NCI-H1417 (cell line): ENCODE measurements at places on chromosomes 2 and 18.

DNA sequence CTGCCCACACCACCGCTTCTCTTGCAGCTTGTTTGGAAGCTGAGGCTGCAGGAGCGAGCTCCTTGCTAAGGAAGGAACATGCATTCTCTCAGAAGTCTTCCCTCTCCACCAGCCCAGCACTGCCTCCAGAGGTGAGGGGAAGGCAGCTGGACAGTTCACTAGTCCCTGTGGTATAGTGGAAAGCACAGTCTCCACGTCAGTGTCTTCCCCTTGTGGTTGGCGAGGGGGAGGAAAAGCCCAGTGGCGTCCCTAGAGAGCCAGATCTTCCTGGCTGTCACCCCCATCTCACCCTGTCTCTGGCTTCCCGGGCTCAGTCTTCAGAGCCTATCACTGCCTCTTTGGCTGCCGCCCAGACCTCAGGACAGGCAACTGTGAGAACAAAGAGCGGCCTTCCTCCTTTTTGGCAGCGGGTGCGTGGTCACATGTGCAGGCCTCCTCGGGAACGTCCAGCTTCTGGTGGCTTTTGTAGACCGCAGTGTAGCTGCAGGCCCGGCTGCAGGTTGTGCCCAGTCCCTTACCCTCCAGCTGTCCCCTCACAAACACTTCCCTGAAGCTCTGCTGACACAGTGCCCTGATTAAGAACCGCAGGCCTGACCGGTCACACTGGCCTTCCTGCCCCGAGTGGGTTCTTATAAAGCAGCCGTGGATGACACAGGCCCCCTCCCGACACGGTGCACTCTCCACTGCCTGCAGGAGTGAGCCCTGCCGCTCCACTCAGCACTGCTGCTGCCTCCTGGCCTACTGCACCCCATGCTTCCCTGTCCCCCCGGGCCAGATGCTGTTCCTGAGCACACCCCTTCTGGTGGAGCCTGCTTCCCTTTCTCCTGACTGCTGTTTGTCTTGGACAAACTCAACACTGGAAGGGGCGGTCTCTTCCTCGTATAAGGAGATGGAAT, 90.9 kb downstream of the RNF144A start:
- no peak for DNase-seq

- no peak for DNase-seq
These were observed 97.5 kb upstream of the CD302 start for GRCh38 chr2:159895258-159896065.

- DNase-seq, result no peak
These were observed 159.0 kb downstream of the METTL4 start for GRCh38 chr18:2412281-2412680.

GRCh38 chr2:145094370-145094769, 574.5 kb upstream of the ZEB2 start:
- no peak for DNase-seq

GRCh38 chr18:74479486-74480148, 16.5 kb upstream of the CNDP2 start:
- DNase-seq, result no peak

DNA sequence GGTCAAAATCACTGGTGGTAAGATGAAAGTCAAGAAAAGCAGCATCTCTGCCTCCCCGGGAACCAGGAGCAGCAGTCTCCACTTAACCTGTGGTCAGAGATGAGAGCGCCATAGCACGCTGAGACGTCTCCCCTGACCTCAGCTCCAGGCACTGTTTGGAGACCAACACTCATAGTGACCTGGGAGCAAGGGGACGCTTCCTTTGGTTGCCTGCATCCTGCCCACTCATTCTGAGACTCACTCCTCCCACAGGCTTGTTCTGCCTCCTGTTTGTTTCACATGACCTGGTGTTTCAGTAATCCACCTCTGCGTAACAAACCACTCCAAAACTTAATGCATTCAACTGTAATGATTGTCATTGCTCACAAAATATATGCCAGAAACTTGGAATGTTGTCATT, 139.3 kb downstream of the ACOXL start:
- DNase-seq, result no peak

DNA sequence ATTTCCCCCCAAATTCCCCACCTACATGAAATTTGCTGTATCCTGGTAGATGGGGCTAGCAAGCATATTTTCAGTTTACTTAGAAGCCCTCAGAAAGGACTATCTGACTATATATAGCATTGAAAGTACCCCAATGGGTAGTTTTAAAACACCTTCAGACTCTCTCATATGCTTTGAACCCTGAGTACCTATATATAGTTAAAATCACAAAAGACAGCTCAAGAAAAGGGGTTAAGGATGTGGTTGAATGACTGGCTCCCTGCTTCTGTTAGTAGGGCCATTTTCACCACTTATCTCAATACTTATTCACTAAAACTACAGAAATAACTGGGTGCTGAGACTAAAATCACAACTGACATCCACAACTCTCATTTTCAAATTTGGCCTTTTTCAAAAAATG, 18.5 kb downstream of the WDPCP start:
- DNase-seq, result no peak

- no peak for DNase-seq
These were observed 663.1 kb downstream of the ERBB4 start for GRCh38 chr2:211875488-211875887.

GRCh38 chr2:118223992-118224894, 136.0 kb downstream of the INSIG2 start:
- no peak for DNase-seq

GRCh38 chr2:219436491-219436890, 1.8 kb downstream of the SPEG start:
- DNase-seq, result no peak

DNA sequence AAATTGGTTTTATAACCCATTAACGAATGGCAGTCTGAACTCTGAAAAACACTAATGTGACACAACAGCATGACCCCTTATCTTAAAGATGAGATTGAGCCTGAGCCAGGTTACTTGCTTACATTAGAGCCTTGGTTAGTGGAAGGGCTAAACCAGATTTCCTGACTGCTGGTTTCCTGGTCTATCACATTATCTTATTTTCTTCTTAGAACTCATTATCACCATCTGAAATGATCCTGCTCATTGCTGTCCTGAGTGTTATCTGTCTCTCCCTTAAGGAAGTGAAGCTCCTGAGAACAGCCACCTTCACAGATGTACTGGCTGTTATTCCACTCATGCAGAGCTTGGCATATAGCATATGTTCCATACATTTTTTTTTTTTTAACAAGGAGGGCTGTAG, 9.0 kb upstream of the NRP2 start:
- DNase-seq, result no peak

GRCh38 chr18:31241900-31242409, 76.0 kb upstream of the DSG1 start:
- DNase-seq, result no peak

GRCh38 chr18:62827397-62827796, 112.1 kb downstream of the PHLPP1 start:
- peak; percentile 59 for DNase-seq

- peak; percentile 64 for DNase-seq
These were observed 8.6 kb upstream of the RNF152 start for GRCh38 chr18:61901323-61901986.

- DNase-seq, result no peak
These were observed 309.4 kb downstream of the NBAS start for GRCh38 chr2:15251753-15252152.

- no peak for DNase-seq
These were observed 8.4 kb upstream of the HNRNPLL start for GRCh38 chr2:38610851-38611801.

DNA sequence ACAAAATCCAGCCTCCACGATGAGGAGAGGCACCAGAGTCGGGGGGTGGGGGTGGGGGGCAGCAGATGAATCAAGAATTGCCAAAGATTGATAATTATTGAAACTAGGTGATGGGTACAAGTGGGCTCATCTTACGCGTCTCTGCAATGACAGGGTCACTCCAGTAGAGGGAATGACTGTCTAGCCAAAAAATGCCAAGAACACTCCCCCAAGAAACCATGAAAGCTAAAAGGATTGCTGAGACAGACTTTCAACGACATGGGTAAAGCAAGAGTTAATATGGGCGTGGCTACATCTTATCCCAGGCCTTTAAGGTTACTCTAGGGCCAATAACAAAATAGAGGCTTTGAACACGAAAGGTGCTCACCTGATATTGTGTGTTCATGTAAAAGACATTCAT, 86.5 kb downstream of the STK39 start:
- no peak for DNase-seq

- no peak for DNase-seq
These were observed 309.5 kb downstream of the NDUFA10 start for GRCh38 chr2:239715606-239716005.

- no peak for DNase-seq
These were observed 1.8 kb downstream of the ZBTB7C start for GRCh38 chr18:48407358-48407757.

- DNase-seq, result no peak
These were observed 222.5 kb downstream of the PMAIP1 start for GRCh38 chr18:60122339-60122738.

- no peak for DNase-seq
These were observed 13.4 kb upstream of the NMI start for GRCh38 chr2:151302879-151303278.

DNA sequence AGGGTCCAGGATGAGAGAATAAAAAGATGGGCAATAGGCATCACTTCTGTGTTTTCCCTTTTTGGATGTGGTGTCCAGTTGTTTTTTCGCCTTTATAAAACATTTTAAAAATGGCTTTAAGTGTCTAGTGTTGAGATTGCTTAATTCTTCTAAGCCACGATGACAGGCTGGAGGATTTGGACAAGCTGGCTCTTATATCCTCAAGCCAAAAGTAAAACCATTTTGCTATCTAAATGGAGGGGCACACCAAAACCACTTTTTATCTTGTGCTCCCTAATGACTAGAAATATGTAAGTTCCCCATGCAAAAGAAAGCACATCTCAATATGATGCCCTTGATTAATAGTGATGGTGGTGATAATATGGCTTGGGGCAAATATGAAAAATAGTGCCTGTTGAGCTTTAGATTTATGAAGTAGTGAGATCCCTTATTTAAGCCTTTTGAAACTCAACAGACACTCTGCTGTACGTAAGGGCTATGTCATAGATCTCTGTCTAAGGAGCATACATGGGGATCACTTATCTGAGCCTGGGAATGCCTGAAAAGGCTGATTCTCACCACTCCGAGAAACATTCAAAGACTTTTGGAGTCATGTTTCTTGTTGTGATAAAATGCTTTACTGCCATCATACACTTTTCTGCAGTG, 185.5 kb downstream of the KCNS3 start:
- no peak for DNase-seq

DNA sequence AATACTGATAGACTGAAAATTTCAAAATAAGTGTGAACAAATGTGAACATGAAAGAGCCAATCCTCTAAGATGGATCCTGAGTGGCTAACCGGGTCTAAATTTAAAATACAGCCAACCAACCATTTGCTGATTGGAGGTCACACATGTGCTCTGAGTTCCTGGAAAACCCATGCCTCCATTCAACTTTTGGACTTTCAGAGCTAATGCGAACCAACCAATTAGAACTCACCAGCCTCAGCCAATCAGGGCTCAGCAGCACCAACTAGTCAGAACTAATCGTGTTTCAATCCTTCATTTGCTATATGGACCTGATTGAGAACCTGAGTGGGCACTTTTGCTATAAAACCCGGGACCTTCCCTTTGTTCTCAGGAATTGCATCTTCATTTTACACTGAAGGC, 111.5 kb downstream of the MEP1B start:
- no peak for DNase-seq

DNA sequence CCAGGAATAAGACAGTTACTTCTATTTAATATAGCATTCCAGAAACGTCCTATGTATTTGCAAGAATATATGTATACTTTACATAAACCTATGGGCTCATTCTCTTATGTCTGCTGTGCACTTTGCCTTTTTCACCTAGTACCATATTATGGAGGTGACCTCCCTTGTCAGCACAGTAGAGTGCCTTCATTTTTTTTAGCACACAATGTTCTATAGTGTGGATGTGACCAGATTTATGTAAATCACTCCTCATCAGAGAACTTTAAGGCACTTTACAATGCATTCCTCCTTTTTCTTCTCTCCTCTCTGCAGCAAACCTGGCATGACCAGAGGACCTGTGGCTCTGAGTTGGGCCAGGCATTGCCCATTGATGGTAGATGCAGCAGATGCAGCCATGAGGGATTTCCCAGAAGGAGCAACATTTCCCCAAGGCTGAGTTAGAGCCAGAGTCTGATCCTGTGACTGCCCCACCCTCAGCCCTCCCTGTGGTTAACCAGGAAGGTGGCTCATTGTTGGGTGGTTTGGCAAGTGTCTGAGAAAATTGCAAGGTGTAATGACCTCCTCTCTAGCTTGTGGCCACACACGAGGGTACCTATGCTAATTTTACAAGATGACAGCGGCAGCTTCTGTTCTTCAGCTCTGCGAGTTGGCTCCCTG, 76.5 kb upstream of the DLX2 start:
- no peak for DNase-seq

DNA sequence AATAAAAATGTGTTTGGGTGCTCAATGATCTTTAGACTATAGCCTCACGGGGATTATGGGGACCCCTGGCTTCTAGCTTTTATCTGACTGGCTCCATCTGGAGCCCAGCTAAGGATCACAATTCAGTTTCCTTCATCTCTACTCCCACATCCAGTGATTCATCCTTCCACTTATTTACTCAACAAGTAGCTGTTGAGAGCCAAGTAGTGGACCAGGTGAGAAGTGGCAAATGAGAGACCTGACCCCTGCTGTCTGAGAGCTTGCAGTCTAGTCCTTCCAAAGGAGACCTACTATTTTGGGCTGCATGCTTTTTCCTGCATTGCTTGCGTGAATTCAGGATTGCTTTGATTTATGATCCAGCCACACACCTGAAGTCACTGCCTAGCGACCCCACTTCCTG, 10.7 kb upstream of the DSG3 start:
- DNase-seq, result peak; percentile 36

DNA sequence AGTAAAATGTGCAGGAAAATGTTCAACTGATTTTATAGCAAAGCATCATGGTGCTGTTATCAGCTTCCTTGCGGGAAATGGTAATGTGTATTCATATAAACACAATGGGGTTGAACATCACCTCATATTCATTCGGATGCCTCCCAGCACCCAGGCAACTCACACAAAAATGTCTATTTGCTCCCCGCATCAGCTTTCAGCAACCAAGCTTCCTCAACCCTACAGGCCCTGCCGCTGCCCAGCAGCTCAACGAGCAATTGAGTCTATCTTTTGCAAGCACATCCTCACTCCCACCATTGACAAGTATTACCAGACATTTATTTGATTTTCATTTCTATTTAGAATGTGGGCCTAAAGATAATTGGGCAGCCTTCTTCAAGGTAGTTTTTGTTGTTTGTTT, 2161.4 kb upstream of the PIK3C3 start:
- DNase-seq, result no peak
